ENCODE measurements at places on chromosomes 7 and 10. TPM values are rescaled to one million over a fixed set of nuclear protein-coding genes. Genes with fewer than 3 reads are reported as not detected.

BAIAP2L1 gene
- 31.5 TPM for total RNA-seq

SH2D4B gene
- not detected for total RNA-seq

MSMB gene
- not detected for total RNA-seq

RARRES2 gene
- total RNA-seq: not detected

SEPHS1 gene
- 46.0 TPM for total RNA-seq

PANK1 gene
- total RNA-seq: 11.2 TPM

GIMAP6 gene
- not detected for total RNA-seq

PITRM1 gene
- total RNA-seq: 52.0 TPM

EGR2 gene
- 0.32 TPM for total RNA-seq

Data from NCI-H460 (cell line).